Central memory CD4-positive, alpha-beta T cell (primary cell): ENCODE measurements at places on chromosomes 12 and 14.

DNA sequence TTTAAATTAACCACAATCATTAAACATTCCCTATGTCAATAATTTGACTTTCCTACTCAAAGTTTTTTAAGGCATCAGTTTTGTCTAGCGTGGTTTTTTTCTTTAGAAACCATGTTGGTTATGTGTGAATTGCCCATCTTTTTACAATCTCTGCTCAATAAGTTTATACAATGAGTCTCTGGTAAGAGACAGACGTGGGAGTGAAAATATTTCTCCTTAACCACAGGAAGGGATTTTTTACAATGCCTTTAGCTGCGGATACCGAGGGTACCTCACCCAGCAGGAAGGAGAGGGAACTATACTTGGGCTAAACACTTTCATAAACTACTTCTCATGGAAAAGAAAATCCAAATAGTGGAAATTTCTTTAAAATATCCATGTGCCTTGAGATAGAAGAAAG is 191.4 kb upstream of the BCL2L14 start:
- DNase-seq: no peak

DNA sequence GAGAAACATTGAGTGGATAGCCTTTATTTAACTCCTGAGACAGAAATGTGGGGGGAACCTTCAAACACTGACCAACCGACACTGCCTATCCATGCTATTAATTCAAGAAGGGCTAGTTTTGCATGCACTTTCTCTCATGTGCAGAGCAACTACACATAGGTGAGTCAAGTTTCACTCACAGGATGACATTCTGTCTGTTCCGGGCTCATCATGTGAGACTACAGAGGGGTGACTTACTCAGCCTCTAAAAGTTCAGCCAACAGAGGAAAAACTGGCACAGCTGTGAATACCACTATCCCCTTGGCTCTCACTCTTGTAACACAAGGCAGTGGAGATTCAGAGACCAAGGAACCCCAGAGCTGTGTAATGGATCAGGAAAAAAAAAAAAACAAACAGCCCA is 13.3 kb downstream of the BEST3 start:
- DNase-seq: no peak

DNA sequence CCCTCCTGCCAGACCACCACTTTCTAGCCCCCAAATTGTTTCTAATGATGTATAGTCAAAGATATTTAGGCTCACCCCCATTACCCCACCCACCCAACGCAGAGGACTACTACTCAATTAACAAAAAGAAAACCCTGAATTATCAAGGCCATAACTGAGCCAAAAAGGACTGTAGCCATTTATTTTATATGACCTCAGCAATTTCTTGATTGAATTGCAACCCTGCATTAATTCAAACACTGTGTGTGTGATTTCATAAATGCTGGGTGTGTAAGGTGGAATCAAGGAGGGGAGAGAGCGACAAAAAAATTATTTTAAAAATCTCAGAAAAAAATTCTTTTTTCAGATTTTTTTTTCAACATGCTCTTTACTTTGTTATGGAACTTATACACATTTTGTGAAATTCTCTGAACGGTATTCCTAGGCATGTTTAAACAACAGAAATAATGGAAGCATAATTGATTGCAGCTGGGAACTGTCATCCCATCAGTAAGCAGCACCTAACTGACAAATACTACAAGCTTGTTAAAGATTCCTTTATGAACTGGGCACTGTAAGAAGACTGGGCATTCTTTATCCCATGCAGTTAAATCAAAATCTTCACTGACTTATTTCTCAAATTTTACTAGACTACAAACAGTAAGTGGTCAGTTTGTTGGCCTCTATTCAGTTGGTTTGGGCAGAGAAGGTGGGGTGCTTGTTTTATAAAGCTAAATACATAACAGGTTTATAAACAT is 179.1 kb downstream of the SOX5 start:
- DNase-seq: no peak

DNA sequence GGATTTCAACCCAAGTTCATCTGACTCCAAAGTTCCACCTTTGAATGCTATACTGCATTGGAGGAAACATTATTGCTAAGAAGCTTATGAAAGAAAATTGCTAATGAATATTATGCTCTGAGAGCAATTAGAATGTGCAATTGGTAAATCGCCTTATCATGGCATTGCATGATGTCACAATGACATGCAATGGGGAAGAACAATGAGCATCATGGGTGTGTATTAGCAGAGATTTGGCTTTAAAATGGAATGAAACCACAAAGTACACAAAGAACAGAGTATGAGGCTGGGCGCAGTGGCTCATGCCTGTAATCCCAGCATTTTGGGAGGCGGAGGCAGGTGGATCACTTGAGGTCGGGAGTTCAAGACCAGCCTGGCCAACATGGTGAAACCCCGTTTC is 34.7 kb downstream of the FOS start:
- no peak for DNase-seq

DNA sequence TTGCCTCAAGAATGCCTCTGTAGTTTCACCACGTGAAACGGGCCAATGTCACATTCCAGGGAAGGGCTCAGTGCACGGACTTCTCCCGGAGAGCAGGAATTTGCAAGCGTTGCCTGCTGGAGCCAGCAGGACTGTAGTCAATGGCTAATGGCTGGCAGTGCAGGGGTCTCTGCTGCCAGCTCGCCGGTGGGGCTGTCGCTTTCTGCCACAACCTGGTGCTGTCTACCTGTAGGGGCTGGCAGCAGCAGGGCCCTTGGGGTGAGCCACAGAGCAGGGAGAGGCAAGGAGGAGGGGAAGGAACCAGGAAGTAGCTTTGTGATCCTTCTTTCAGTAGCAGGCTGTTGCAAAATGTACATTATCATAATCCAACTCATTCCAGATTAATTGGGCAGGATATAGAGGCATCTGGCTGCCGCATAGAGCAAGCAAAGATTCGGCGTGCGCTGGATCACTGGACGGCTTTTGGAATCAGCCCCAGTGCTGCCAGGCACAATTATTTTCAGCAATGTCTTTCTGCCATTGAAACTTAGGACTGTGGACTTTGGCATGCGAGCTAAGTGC is 114.1 kb downstream of the PAPOLA start:
- DNase-seq: no peak

DNA sequence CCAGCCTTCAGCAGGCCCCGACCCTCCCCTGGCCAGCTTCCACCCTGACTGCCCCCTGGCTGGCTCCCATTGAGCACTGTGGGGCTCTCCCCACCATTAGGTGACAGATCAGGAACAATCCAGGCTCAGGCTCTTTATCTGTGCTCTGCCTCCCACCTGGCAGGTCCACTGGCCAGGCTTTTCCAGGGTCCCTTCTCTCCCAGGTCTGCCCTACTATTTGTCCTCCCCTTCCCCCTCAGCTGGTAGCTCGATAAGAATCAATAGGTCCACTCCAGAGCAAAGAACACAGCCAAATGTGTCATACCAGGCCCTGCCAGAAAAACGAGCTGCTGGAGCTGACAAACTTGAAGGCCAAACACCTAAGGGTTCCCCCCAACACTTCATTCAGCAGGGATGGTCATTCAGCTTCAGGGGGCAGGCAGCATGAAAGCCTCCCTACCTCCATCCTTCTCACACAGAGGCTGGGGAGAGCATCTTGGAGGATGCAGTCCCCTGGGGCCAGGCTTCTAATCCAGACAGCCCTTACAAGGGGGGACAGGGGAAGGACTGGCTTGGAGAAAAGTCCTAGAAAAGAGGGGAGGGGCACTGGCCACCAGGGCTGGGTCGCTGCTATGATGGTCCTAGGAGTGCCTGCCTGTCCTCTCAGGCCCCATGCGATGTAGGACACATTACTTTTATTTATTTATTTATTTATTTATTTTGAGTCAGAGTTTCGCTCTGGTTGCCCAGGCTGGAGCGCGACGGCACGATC is 1.9 kb upstream of the KRT18 start:
- DNase-seq: no peak

DNA sequence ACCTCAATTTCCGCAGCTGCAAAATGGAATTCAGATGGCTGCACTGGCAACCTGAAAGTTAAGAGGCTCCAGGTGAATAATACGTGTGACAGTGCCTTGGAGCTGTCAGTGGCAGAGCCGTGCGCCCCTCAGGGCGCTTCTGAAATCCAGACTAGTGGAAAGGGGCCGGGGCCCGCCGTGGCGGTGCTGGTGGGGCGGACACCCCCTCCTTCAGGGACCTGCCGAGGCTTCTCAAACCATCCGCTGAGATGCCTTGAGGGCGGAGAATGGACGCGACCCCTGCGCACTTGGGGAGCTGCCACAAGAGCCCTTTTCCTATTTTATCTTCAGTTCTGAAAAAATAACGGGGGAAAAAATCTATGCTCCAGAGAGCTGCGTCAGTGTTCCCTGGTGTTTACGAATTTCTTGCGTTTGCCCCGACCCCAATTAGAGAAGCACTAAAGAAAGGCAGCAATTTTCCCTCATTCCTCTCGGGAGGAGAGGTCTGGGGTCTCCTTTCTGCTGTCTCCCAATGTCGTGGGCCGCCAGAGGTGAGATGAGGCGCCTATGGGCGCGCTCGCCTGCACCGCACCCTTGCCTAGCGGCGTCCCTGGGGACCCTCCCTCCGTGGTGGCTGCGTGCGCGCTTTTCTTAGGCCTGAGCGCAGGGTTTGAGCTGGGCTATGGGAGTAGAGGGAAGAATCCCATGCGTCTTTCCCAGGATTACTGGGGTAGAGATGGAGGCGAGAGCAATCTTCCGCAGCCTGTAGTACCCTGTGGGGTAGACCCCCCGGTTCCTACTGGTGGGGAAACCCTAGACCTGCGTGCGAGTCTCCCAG is 2.2 kb downstream of the NOS1 start:
- DNase-seq: no peak

GRCh38 chr12:45464699-45465098 is 248.8 kb downstream of the ANO6 start:
- no peak for DNase-seq

DNA sequence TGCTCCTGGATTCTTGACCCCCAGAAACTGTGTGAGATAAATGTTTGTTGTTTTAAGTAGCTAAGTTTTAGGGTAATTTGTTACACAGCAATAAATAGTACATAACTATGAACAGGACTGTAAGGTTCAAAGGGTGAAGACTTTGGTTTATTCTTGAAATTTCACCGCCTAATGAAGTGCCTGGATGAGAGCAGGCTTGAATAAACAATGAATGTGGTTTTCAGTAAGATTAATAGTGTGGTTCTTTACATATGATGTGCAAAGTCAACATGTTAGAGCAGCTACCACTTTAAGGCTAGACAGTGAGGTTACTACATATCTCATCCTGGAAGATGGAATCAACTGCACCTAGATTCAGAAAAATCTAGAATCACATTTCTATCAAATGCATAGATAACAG is 145.2 kb upstream of the BTG1 start:
- no peak for DNase-seq

DNA sequence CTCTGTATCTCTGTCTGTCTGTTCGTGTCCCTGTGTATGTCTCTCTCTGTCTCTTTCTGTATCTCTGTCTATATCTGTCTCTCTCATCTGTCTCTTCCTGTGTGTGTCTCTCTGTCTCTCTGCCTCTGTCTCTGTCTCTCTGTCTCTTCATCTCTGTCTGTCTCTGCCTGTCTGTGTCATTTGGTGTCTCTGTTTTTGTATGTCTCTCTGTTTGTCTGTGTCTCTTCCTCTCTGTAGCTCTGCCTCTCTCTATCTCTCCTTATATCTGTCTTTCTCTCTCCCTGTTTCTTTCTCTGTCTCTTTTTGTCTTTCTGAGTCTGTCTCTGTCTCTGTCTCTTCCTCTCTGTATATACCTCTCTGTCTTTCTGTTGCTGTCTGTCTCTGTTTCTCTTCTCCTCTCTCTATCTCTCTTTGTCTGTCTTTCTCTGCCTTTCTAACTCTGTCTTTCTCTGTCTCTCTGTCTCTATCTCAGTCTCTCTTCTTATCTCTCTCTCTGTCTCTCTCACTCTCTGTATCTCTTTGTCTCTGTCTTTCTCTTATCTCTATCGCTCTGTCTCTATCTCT is 50.2 kb downstream of the TMEM121 start:
- DNase-seq: no peak

DNA sequence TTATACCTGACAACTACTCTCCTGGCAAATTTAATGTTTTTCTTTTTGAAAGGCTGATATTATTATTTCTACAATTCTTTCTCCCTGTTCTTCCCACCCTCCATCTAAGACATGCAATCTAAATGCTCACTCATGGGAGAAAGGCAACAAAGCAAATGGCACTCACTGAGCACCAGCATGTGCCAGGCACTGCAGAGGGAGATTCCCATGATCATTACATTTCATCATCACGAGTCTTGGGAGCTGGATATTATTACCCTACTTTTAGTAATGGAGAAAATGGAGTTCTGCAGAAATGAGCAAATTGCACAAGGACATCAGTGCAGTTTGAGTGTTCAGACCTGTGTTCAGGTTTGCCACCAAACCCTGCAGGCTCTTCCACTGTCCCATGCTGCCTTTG is 27.9 kb downstream of the PPM1H start:
- no peak for DNase-seq

DNA sequence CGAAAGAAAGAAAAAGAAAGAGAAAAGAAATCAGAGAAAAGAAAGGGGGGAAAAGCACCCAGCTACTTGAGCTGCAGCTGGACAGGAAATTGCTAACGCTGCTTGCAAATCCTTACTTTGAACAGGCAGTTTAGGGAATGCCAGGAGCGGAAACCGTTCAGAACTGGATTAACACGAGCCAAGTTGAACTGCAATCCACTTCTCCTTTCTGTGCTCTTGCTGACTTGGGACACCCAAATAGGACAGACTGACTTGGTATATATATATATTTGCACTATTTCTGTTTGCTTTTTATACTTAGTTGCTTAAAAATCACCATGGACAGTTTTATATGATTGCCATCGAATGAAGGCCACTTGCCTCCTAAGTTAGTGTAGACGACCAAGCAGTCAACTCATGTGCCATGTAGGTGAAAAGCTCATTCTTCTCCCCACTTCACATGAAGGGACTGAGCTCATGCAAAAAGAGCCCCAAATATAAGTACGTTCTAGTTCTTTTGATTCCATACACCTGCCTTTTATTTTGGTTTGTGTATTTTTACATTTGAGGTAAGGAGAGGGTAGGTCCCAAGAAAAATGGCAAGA is 5.5 kb downstream of the DUSP6 start:
- DNase-seq: no peak

DNA sequence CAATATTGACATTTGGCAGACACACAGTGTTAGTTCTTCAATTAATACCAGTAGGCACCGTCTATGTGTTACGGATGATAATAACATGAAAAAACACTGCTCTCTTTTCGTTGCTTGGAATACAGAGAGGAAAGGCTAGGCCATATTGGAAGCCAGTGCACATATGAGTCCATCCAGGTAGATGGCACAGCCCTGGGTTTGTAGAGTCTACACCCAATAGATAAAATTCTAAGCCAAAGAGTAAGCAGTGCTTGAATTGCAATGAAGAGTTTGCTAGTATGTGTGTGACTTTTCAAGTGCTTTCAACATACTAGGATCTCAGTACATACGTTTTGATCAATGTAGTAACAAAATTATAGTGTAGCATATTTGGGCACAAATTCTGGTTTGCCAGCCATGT is 243.3 kb upstream of the AVPR1A start:
- no peak for DNase-seq

DNA sequence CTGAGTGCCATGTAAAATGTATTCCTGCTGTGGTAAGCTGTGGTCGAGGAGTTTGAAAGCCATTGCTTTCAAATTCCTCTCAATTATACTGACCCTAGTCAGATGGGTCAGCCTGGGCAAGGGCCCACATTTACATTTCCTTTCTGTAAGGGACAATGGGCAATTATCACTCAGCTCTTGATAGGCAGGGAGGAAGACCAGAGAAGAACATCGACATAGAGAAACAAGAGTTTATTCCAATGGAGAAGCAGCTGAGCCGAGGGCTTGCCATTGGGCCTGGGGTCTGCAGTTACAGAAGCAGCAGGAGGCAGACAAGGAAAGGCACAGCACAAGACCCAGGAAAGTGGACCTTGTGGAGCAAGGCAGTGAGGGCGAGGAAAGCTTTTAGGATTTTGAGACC is 9.7 kb downstream of the NRIP2 start:
- DNase-seq: no peak
